ENCODE measurements at places on chromosomes 7 and 10.

GRCh38 chr10:51377932-51378599, 303.8 kb downstream of the PRKG1 start:
- no peak for DNase-seq

- no peak for DNase-seq
These were observed 15.7 kb downstream of the PPP1R3C start for GRCh38 chr10:91617072-91617609.

- no peak for DNase-seq
These were observed 17.9 kb downstream of the CLRN3 start for GRCh38 chr10:127874671-127875448.

GRCh38 chr10:121454781-121455180, 143.5 kb downstream of the FGFR2 start:
- DNase-seq = no peak

DNA sequence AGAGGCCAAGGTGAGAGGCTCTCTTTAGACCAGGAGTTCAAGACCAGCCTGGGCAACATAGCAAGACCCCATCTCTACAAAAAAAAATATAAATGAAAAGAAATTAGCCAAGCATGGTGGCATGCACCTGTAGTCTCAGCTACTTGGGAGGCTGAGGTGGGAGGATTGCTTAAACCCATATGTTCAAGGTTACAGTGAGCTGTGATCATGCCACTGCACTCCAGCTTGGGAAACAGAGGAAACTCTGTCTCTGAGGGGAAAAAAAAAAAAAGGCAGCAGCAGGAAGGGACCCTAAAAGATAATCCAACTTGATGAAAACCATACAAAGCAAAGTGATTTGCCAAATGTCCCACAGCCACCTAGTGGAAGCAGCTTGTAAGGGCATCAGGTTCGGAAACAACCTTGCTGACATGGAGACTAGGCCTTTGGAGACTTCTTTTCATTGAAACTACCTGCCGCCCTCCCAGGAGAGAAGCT, 15.6 kb upstream of the PBLD start:
- DNase-seq = no peak

- DNase-seq = no peak
These were observed 14.4 kb upstream of the COL1A2 start for GRCh38 chr7:94380264-94380663.

Data from activated CD4-positive, CD25-positive, alpha-beta regulatory T cell (primary cell).